ENCODE measurements at places on chromosomes 16 and 17.
A peak's percentile ranks its signal among the peaks of the same experiment; 100 is the strongest.

DNA sequence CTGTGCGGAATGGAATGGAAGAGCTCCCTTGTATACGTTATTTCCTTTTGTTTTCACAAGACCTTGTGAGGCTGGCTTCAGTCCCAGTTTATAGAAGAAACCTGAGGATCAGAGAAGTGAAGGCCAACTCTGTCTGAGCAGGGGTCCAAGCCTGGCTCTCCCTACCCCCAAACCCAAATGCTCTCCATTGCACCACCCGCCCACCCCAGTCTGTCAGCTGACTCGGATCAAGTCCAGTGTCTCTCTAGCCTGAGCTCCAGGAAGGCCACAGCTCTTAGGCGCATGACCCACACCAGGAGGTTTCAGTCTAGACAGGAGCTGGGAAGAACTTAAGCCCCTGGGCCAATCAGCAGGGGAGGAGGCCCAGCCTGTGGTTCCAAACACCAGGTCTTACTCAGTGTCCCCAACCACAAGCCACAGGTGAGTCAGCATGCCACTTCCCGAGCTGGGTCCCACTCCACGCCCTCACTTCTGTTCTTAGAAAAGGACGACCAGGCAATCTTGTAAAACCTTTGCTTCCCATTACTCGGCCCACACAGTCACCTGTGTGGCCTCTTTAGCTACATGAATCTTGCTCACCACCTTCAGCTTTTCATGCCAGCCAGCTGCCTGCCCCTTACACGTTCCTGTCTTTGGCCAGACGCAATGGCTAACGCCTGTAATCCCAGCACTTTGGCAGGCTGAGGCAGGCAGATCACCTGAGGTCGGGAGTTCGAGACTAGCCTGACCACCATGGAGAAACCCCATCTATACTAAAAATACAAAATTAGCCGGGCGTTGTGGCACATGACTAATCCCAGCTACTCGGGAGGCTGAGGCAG, 27.8 kb downstream of the TK2 start:
- peak; percentile 94 for DNase-seq

DNA sequence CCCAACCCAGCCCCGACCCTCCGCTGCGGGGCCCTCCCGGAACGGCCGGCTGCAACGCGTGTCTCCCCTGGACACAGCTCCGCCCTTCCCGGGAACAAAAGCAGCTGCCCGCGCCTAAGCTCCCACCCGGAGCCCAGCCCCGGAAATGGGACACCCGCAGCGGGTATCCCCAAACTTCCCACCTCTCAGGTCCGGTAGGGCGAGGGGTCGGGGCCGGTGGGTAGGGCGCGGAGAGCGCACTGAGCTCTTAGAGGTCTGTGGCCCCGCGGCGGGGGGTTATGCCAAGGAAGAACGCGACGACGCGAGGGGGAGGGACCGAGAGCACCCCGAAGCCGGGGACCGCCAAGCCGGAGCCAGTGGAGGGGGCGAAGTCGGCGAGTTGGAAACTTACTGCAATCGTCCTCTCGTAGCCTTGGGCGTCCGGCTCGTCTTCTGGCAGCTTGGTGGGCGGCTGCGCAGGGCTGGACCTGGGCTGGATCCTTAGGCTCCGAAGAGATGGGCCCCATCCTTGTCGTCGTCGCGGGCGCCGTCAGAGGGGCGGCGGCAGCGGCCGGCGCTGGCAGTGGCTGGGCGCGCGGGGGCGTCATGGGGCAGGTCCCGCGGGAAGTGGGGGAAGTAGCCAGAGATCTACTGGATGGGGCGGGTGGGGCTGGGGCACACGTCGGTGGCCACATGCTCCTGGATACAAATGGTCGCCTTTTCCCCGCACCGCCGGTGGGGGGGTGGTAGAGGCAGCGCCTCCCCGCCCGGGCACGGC, 6.9 kb downstream of the USP6 start:
- DNase-seq, result no peak

DNA sequence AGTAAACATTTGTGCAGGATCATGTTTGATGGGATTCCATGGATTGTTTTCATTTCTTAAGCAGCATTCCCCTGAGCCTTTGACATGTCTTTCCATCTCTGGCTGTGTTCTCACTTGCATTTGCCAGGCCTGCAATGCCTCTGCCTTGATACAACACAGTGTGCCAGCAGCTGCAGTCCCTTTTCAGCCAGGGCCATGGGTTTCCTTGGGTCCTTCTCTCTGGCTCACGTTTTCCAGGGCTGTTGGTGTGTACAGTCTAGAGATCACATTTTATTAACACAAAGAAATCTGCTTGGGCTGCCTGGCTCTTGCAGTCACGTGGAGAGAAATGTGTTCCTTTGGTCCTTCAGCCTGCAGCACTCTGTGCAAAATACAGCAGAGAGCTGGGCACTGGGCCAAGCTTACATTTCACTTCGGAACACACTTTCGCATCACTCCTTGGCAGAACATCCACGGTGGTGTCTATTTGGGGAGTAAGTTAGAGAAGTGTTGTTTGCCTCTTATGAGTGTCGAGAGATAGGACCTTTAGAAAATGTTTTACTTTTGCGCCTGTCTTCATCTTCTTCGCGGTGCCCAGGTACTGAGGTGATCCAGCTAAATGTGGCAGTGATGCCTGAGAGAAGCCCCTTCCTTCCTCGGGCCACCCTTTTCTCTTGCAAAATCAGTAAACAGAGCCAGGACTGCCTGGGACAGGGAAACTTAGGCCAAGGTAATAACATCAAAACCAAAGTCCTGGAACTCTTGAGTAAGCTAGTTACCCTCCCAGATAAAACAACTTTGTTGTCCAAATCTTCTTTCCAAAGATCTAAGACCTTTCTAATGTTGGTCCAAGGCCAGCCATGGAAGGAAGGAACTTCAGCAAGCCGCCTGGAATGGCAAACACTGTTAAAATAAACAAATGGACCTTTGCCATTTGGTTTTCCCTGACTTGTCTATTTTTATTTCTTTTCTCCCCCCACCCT, 20.9 kb downstream of the HLF start:
- no peak for DNase-seq

DNA sequence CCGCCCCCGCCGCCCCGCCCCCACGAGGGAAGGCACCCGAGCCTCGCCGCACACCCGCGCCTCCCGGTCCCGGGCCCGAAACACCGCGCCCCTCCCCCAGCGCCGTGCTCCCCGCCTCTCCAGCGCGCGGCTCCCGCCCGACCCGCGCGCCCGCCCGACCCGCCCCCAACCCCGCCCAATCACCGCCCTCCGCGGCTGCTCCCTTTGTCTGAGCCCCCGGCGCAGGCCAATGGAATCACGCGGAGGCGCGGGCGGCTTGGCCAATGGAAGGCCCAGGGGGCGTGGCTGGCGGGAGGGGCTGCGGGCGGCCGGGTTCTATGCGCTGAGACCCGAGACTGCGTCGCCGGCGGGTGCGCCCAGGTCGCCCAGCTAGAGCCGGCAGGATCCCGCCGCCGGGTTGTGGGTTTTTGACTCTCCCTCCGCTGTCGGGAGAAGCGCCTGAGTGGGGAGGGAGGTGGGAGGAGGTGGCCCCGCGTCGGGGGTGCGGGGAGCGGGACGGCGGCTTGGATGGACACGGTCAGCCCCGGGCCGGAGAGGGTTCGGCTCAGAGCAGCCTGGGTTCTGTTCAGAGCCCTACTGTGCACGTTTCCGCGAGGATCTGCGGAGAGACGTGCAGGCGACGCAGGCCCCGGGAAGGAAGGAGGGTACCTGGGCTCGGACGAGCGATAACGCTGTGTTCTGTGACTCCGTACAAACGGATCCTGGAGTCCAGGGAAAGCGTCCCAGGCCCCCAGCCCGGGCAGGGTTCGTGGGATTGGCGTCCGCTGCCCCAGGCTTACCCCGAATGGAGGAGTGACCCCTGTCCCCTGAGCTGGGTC, 49.0 kb upstream of the BAHCC1 start:
- DNase-seq, result peak; percentile 95

DNA sequence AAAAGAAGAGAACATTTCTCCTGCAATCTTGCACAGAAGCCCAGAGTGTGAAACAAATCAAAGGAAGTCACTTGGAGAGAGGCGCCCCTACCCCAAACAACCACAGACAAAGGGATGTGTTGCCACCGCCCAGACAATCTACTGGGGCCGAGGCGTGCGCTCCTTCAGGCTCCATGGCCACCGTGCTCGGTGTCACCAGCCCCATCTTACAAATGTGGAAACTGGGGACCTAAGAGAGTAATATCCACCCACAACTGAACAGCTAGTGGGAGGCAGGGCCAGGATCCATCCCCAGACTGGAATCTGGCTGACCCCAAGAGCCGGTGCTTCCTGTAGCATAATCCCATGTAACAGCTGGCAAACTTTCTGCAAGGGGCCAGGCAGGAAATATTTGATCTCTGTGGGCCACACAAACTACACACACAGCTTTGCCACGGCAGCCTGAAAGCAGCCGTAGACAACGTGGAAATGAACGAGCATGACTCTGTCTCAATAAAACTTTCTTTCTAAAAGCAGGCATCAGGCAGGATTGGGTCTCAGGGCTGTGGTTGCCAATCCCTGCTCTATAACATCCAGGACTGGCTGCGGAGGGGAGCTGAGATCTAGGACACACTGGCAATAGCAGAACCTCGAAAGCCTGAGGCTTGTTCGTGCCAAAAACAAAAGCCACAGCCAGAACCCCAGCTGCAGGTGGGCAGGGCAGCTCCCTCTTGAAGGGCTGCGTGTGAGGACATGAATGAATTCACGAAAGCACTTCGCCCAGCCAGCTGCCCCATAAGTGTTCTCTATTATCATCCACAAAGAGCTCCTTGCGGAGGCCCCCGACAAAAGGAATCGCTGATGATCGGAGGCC, 26.6 kb upstream of the GINS2 start:
- no peak for DNase-seq

GRCh38 chr17:74152591-74153455, 50.7 kb upstream of the RPL38 start:
- no peak for DNase-seq

- no peak for DNase-seq
Measured at GRCh38 chr17:78315355-78316114, 44.3 kb downstream of the SOCS3 start.

DNA sequence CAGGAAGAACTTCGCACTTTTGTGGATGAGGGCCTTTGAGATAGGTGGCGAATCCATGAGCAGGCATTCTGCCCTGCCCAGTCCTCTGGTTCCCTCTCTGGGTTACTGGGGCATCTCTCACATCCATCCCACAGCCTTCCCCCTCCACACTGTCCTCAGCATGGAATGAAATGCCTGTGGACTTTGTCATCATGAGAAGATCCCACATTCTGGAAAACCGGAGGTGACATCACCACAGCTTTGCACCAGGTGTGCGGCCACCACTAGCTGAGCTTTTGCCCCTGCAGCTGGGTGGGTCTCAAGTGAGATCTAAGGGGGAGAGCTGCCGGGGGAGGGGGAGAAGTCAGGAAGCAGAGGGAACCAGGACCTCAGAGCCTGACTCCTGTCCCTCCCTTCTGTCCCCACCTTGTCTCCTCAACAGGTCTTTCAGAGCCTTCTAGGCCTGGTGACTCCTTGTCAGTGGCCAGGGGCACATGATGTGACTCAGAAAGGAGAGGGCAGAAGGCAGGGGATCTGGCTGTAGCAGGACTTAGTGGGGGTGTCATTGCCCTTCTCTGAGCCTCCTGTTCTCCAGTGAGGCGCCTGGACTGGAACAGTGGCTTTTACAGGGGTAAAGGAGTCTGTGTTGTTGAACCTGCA, 40.0 kb upstream of the DLX4 start:
- DNase-seq, result no peak

DNA sequence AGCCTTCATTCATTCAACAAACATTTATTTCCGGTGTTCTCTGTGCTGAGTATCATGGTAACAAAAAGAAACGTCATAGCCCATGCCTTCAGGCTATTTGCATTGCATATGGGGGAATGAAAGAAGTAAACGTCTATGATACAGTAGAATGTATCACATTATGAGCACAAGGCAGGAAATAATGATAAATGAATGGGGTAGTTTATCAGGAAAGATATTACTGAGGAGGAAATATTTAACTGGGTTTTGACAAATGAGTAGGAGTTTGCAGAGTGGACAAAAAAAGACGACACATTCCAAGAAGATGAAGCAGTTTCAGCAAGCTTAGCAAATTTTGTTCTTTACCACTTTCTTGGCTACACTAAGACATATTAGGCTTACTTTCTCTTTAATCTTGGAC, 1.3 kb upstream of the KRTAP4-7 start:
- DNase-seq, result no peak

DNA sequence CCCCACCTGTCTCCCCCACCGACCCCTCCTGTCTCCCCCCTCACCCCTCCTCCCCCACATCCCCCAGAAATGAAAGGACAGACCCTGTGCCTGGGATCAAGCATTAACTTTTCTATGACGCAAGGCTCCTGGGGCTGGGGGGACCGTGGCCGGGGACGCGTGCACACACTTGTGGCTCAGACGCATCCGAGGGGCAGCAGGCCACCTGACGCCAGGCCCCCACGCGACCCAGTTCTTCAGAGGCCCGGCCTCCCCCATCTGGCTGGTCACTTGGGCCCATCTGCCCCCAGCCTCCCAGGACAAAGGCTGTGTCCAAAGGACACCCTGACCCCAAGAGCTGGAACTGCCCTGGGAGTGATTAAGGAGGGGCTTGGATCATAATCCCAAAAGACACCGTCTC, 14.0 kb upstream of the PVALEF start:
- no peak for DNase-seq

- no peak for DNase-seq
Measured at GRCh38 chr16:51450376-51450775, 299.3 kb upstream of the SALL1 start.

DNA sequence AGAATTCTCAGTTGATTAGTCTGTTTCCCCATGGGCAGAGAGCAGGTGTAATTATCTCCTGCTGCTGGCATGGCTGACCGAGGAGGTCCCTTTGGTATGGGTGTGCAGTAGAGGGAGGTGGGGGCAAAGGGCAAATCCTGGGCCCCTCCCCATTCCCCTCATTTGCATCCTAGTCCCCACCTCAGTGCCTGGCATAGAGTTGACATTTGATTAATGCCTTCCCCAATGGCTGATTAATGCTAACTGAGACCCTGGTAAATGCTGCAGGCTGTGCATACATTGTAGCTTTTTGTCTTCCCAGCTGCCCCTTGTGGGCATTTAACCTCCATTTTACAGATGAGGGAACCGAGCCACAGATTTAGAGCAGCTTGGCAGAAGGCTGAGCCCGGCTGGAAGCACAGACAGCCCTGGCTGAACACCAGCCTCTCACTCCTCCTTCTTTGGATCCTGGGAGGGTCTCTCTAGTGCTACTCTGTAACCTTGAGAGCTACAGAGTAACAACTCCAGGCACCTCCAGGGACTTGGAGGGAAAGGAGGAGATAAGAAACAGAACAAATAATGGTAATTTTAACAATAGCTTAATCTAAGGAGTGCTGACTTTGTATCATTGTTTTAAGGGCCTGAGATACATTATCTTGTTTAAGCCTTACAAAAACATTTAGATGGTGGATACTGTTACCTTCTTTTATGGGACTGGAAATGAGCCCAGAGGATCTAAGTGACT, 5.1 kb downstream of the PLCG2 start:
- no peak for DNase-seq

DNA sequence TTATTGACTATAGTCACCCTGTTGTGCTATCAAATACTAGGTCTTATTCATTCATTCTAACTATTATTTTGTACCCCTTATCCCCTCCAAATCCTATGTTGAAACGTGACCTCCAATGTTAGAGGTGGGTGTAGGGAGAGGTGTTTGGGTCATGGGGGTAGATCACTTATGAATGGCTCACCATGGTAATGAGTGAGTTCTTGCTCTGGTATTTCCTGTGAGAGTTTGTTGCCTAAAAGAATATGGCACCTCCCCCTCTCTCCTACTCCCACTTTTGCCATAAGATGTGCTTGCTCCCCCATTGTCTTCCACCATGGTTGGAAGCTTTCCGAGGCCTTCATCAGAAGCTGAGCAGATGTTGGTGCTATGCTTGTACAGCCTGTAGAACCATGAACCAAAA, 59.3 kb upstream of the BRD7 start:
- DNase-seq, result no peak

GRCh38 chr17:38361694-38362465, 10.2 kb downstream of the SOCS7 start:
- no peak for DNase-seq

- no peak for DNase-seq
Measured at GRCh38 chr16:10981697-10982216, 37.4 kb downstream of the CLEC16A start.

Measured in HL-60 (cell line).